Retina (tissue), 1 donor: ENCODE measurements at places on chromosomes 2 and 18.

- DNase-seq = peak; percentile 53
These were observed 86.9 kb downstream of the LIMS1 start for GRCh38 chr2:108621087-108621559.

- DNase-seq = no peak
These were observed 28.8 kb upstream of the TMEM18 start for GRCh38 chr2:705971-706511.

GRCh38 chr2:64711252-64711800 is 57.6 kb upstream of the SERTAD2 start:
- no peak for DNase-seq

GRCh38 chr2:53739032-53739431 is 28.6 kb upstream of the CHAC2 start:
- no peak for DNase-seq

GRCh38 chr2:32711219-32711618 is 83.4 kb downstream of the TTC27 start:
- no peak for DNase-seq

GRCh38 chr2:67792681-67793091 is 270.1 kb downstream of the C1D start:
- DNase-seq = no peak

DNA sequence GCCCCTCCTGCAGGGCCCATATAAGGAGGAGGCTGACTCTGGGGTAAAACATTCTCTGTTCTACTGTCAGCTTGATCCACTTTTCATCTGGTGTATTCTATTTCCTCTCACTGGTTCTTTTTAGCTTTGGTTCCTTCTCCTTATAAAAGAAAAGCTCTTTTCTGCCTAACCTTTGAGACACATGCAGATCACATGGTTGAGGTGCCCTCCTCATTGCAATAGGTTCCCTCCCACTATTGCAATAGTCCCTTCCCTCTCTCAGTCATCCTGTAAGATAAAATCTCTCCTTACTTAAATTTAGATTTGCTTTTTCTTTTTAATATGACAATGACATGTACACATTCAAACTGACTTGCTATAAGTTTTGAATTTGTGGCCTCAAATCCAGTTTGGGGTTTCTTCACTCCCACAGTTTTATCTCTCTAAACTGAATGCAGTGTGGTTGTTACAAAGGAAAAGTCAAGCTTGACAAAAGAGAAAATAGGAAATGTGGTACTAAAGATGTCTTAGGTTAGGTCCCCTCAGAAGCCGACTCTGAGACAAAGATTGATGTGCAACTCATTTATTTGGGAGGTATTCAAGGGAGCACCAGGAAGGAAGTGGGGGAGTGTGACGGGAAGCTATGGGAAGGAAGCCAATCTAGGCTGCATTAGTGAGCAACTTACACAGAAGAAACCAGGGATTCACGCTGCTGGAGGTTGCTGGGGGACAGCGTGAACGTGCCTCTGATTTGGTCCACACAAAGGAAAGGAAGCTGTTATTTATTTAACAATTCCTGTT is 127.6 kb upstream of the LINC00305 start:
- no peak for DNase-seq

GRCh38 chr18:79950515-79951341 is 725 bp downstream of the SLC66A2 start:
- peak; percentile 47 for DNase-seq

GRCh38 chr18:32803568-32803967 is 30.7 kb upstream of the KLHL14 start:
- peak; percentile 60 for DNase-seq

- DNase-seq = no peak
These were observed 26.4 kb downstream of the KCNIP3 start for GRCh38 chr2:95323347-95324155.

- DNase-seq = no peak
These were observed 356.0 kb upstream of the GALNT5 start for GRCh38 chr2:156901373-156902031.

GRCh38 chr2:17736989-17737388 is 16.6 kb downstream of the SMC6 start:
- no peak for DNase-seq

- no peak for DNase-seq
These were observed 63.1 kb downstream of the TSN start for GRCh38 chr2:121818546-121818945.

GRCh38 chr2:187877391-187877790 is 323.2 kb upstream of the TFPI start:
- no peak for DNase-seq

DNA sequence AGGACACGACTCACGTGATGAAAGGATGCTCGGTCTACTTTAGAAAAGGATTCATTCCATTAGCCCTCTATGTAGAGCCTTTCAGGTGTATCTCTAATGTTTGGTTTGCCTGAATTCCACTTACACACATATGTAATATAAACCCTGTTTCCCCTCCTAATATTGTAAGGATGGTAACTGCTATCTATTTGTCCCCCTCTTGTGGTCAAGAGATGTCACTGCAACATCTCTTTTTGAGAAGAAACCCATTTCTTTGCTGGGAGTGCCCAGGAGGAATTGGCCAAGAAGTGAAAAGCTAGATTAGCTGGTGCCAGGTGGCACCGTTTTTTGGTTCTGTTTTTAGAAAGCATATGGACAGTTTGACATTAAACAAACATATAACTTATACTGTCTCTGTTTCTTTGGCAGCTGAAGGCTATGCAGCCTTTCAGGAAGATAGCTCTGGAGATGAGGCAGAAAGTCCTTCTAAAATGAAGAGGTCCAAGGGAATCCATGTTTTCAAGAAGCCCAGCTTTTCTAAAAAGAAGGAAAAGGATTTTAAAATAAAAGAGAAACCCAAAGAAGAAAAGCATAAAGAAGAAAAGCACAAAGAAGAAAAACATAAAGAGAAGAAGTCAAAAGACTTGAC is 41.2 kb downstream of the RALBP1 start:
- peak; percentile 64 for DNase-seq

DNA sequence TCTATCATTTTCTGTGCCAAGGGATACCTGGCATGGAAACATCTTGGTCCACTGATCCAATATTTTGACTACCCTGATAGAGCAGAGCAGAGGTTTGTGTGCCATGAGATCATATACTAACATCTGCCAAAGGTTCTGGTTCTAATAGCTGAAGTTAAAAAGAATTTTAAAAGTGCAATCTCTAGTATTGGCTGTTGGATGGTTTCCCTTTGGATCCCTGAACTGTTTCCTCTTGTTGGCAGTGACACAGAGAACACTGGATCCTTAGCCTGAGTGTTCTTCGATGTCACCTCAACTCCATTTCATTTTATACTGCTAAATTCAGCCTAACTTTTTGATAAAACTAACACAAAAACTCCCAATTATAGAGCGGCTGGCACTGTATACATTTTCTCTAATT is 169.3 kb upstream of the FBXO11 start:
- no peak for DNase-seq

DNA sequence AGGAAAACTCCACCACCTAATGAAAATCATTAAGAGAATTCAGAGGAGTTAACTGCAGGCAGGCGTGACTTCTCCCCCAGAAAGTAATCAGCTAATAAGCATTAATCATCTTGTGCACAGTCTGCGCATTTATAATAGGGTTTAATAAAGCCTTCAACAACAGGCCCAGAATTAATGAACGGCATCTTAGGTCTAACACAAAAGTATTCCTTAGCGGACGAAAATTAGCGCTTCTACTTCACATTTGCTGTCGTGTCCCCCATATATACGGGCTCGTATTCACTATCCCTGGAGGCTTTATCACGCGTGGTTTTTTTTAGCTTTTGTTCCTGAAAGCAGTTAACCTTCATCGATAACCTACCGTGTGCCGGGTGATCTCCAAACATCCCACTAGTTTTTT is 1.8 kb downstream of the ATP8B1 start:
- DNase-seq = no peak

- DNase-seq = no peak
These were observed 175.9 kb downstream of the DYSF start for GRCh38 chr2:71629273-71629672.

GRCh38 chr2:102094917-102095316 is 47.6 kb upstream of the IL1R1 start:
- DNase-seq = no peak

DNA sequence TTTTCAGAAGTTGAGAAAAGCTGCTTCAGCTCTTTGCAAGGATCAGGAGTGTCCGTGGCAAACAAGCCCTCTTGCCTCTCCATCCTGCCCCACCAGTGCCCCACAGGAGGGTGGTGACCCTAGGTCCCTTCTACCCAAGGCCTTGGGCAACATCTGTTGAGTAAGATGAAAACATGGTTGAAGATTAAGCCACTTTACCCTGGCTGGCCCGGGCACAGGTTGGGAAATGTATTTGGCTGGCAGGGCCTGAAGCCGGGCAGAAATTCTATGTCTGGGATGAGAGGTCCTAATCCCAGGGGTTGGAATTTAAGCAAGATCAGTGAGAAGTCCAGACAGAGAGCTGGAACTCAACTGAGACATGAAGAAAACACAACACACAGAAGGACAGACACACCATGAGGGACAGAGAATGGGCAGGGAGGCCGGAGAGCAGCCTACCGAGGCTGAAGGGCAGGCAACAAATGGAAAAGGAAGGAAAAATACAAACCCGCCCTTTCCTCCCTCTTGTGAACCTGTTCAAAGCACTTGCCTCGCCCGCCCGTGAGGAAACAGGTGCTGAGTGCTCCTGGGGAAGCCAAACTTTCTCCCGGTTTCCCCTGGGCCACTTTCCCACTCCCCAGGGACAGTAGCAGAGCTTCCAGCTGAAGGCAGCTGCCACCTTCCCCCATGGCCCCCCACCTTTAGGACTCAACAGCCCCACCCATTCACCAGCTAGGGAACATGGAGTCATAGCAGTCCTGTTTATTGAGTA is 86.1 kb downstream of the TNS1 start:
- no peak for DNase-seq
